ENCODE measurements at places on chromosomes 3 and 15.
A peak's percentile ranks its signal among the peaks of the same experiment; 100 is the strongest.

- DNase-seq, result no peak
Measured at GRCh38 chr15:56948000-56948763, 29.7 kb downstream of the TCF12 start.

DNA sequence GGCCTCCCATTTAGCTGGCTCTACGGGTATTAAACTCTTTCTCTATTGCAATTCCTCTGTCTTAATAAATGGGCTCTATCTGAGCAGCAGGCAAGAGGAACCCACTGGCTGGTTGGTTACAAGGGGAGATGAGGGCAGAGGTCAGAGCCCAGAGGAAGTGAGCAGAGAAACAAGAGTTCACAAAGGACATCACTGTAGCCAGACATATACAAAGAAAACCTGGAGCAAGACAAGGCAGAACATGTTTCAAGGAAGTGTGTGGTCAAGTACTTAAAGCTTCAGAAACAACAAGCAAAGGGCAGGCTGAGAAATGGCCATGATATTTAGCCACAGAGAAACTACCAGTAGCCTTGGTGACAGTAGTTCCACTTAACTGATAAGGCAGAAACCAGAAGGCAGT, 24.3 kb downstream of the SUSD5 start:
- no peak for DNase-seq

- no peak for DNase-seq
Measured at GRCh38 chr15:75067123-75067830, 43.9 kb downstream of the PPCDC start.

- DNase-seq, result no peak
Measured at GRCh38 chr3:188939814-188940572, 231.8 kb upstream of the TPRG1 start.

GRCh38 chr3:28232659-28233058, 8.8 kb upstream of the CMC1 start:
- DNase-seq, result no peak

- DNase-seq, result no peak
Measured at GRCh38 chr3:48187579-48188265, 495 bp downstream of the CDC25A start.

GRCh38 chr3:117219296-117219695, 509.7 kb downstream of the TUSC7 start:
- DNase-seq, result no peak

DNA sequence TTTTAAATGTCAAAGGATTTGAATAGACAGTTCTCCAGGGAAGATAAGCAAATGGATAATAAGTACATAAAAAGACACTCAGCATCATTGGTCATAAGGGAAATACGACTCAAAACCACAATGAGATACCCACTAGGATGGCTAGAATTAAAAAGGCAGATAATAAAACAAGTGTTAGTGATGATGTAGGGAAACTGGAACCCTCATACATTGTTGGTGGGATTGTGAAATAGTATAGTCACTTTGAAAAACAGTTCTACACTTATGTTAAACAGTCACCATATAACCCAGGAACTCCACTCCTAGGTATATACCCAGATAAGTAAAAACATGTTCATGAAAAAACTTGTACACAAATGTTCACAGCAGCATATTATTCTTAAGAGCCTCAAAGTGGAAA, 72.5 kb downstream of the GPR156 start:
- no peak for DNase-seq

- DNase-seq, result no peak
Measured at GRCh38 chr15:44798826-44799225, 62.5 kb downstream of the TRIM69 start.

GRCh38 chr3:70820397-70820796, 508.0 kb upstream of the MDFIC2 start:
- no peak for DNase-seq

- no peak for DNase-seq
Measured at GRCh38 chr3:14122301-14122700, 2.4 kb downstream of the CHCHD4 start.

- DNase-seq, result peak; percentile 25
Measured at GRCh38 chr15:63599401-63600000, 2.3 kb downstream of the FBXL22 start.

GRCh38 chr3:45010811-45011333, 15.2 kb upstream of the CLEC3B start:
- DNase-seq, result peak; percentile 12

GRCh38 chr15:64619880-64620839, 155.2 kb downstream of the RBPMS2 start:
- no peak for DNase-seq

DNA sequence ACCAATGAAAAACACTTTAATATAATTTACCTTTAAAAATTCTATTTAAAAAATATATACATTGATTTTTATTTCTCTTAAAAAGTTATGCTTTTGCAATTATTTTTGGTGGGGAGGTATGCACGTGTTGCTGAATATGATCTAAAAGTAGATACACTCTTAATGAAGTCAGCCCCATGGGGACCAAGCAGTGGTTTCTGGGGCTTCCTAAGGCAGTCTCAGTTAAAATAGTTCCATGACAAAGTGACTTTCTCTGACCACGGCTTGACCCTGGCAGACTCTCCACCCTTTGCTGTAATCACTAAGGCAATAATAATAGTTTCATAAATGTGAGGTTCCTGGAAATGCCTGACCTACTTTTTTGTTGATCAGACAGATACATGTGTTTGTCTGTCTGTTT, 50.4 kb downstream of the CCR4 start:
- DNase-seq, result no peak

- no peak for DNase-seq
Measured at GRCh38 chr3:129473769-129474152, 33.7 kb downstream of the IFT122 start.

DNA sequence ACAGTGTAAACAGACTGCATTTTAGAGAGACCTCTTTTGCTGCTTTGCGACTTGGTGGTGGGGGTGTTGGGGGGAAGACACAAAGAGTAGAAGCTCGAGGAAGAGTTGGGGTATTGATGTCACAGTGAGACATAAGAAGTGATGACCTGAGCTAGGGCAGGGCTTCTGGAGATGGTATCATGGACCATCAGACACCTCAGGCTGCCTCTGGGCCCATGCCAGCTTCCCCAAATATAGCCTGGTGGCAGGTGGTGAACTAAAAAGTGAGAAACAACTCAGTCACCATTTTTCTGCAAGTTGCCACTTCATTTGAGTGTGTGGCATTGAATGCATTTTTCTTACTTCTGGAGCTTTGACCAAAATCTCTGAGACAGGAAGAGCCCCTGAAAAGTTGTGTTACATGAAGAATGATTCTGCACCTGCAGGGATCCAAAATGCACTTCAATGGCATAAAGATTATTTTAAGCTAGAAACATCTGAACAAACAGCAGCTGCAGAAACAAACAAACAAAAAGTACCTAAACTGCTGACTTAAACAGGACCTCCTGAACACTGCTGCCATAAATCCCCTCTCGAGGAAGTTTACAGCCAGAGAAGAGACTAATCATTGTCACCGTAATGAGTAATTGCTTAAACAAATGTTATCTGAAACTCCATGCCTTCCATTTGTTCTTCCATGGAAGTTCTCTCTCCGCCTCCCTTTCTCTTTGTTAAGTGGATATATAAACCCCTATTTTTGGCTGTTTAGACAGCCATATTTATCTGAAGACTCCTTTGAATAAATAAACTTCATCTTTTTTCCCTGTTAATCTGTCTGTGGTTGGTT, 15.2 kb upstream of the XIRP1 start:
- no peak for DNase-seq

DNA sequence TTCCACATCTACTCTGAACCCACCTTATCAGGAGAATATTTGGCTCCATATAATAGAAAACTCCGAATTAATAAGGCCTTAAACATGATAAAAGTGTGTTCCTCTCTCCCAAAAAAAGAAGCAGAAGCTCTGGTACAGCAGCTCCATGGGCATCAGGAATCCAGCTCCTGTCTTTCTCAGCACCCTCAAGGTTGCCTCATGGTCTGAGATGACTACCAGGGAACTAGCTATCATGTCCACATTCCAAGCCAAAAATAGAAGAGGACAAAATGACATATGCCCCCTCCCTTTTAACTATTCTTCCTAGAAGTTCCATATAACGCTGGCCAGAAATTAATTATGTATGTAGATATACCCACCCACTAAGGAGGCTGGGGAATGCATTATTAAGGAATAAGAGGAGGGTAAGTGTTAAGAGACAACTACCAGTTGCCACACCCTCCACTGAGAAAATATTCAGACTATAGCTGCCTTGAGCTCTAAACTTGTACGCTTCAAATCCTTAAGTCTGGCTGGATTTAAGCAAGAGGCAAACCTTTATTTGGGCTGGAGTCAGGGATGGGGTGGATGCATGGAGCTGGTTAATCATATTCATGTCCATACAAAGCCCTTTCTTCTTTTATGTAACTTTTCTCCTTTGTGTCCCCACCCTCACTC, 35.8 kb upstream of the CTDSPL start:
- DNase-seq, result no peak

- DNase-seq, result no peak
Measured at GRCh38 chr3:169117264-169117663, 546.2 kb downstream of the MECOM start.

DNA sequence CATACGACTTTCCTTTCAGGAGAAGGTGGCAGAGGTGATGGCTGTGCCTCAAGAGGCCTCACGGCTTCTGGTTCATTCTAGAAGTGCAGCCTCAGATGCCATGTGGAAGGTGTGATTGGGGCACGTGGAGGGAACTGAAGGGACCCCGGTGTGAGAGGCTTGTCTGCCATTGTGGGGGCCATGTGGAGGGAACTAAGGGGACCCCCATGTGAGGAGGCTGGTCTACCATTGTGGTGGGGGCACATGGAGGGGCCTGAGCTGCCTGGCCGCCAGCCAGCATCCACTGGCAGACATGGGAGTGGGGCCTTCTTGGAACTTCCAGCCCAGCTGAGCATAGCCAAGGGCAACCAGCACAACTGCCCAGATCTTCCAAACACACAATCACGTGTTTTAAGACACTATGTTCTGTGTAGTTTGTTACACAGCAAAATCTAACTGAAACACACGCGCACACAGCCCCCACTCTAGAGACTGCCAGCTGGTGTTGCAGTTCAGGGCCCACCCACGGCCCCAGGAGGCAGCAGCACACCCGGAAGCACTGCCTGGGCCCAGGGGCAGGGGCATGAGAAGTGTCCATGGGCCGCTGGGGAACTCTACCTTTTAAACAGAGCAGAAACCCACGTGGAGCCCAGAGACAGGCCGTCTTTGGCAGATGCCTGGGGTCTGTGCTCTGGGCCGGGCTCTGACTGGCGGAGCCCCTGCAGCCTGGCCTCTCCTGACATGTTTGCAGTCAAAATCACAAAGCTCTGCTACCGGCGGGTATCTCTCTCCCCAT, 66.8 kb downstream of the IQSEC1 start:
- no peak for DNase-seq

DNA sequence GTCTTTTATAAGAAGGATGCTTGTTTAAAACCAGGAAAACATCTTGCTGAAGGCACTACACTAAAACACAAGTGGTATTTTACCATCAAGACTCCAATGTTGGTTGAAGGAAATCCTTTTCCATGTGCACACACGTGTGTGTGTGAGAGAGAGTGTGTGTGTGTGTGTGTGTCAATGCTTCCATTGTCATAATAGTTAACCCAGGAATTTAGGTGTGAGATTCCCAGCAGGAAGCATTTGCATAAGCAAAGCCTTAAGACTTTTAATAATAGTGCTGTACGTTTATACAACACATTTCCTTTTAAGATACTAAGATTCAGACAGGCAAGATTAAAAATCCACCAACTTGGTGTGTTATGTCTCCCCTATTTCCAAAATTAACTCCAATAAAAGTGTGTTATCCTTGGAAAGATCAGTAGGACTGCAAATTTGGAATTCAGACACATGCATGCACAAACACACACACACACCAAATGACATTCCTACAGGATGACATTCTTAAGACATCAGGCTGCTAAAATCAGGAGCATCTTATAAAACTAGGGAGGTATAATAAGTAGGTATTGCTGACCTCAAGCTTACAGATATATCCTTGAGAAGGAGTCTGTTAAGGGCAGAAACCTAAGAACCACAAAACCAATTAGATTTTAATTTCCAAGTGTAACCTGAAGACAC, 18.3 kb downstream of the LMCD1 start:
- no peak for DNase-seq

DNA sequence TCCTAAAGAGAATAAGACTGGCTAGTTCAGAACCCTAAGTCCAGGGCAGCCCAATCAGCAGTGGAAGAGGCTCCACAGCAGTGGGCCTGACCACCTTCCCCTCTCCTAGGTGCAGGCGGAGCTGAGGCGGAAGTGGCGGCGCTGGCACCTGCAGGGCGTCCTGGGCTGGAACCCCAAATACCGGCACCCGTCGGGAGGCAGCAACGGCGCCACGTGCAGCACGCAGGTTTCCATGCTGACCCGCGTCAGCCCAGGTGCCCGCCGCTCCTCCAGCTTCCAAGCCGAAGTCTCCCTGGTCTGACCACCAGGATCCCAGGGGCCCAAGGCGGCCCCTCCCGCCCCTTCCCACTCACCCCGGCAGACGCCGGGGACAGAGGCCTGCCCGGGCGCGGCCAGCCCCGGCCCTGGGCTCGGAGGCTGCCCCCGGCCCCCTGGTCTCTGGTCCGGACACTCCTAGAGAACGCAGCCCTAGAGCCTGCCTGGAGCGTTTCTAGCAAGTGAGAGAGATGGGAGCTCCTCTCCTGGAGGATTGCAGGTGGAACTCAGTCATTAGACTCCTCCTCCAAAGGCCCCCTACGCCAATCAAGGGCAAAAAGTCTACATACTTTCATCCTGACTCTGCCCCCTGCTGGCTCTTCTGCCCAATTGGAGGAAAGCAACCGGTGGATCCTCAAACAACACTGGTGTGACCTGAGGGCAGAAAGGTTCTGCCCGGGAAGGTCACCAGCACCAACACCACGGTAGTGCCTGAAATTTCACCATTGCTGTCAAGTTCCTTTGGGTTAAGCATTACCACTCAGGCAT, 33.7 kb downstream of the VIPR1 start:
- no peak for DNase-seq

GRCh38 chr3:106167728-106168127, 298.9 kb upstream of the CBLB start:
- no peak for DNase-seq

- no peak for DNase-seq
Measured at GRCh38 chr3:107850681-107851080, 240.2 kb downstream of the CD47 start.

DNA sequence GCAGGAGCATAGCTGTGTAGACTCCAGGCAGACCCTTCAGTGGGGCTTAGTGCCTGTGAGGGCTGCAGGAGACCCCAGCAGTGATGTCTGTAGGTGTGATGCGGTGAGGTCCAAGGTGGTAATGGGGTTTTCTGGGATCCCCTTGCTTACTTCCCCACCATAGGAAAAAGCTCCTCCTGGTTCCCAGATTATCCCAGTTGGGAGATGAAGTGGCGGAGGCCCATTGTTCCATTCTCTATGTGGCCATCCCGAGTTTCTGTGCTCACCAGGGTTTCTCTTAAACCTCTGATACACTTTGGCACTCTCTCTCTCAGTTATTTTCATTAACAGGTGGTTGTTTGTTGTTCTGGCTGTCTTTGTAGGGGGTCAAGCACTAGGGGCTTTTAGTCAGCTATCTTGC, 146.7 kb upstream of the IGF1R start:
- DNase-seq, result no peak

- DNase-seq, result peak; percentile 9
Measured at GRCh38 chr3:48662753-48663488, at the start of gene CELSR3. TSS of gene CELSR3 (minus strand) at chr3:48662886. CDS start at chr3:48662634, 252 bp downstream.

- no peak for DNase-seq
Measured at GRCh38 chr15:69637818-69638217, 185.2 kb downstream of the RPLP1 start.

GRCh38 chr3:48428572-48429316, 1.1 kb downstream of the PLXNB1 start:
- no peak for DNase-seq

Measured in GOT3 (cell line).